Urothelium cell line (cell line): ENCODE measurements at places on chromosomes 12 and 14.

- DNase-seq = no peak
Observed at GRCh38 chr12:93009533-93009932, 80.4 kb upstream of the EEA1 start.

GRCh38 chr12:29694002-29694401 lies 89.7 kb downstream of the TMTC1 start:
- DNase-seq = no peak

- DNase-seq = no peak
Observed at GRCh38 chr14:81737938-81738337, 204.3 kb upstream of the SEL1L start.

DNA sequence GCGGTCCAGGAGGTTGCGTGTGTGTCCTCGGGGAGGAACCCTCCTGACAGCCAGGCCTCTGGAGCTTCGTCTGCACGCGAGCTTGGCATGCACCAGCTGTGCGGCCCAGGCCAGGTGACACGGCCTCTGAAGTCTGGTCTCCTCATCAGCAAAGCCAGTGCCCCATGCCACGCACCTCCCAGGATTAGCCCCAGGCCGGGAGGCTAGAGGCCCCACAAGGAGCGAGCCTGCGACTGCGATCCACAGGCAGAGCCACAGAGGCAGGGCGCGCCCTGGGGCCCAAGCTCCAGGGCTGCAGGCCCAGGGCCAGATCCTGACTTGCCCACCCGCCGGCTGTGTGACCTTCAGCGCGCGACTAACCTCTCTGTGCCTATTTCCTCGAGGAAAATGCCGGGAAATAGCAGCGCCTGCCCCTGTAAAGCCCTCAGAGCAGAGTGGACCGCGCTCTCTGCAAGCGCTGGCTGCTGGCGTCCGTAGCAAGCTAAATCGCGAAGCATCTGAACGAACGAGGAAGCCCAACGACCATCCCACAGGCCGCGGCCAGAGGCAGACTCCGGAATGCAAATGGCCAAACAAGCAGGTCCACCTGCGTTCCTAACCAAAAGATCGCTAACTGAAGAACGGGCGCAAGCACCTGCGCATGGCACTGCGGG lies 492 bp upstream of the BTBD6 start:
- no peak for DNase-seq

- no peak for DNase-seq
Observed at GRCh38 chr12:93341409-93342049, 36.2 kb upstream of the NUDT4 start.

- no peak for DNase-seq
Observed at GRCh38 chr14:58628406-58628805, 9.4 kb upstream of the DACT1 start.

DNA sequence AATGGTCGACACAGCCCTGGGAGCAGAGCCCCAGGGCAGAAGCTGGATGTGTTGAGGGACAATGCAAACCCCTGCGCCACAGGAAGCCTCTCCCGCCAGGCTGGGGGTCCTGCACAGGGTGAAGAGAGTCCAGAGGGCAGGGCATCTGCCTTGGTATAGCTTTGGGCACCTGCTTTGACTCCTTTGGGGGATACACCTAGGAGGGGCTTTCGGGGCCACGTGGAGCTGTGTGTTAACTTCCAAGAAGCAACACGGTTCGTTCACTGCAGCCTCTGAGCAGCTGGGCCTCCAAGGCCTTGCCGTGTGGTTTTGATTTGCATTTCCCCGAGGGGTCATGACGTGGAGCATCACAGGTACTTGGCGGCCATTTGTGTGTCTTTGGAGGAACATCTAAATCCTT lies 5.8 kb upstream of the PUS1 start:
- DNase-seq = no peak

- DNase-seq = no peak
Observed at GRCh38 chr14:69288011-69288771, 28.2 kb downstream of the GALNT16 start.

GRCh38 chr14:50123062-50123461 lies 6.7 kb upstream of the VCPKMT start:
- no peak for DNase-seq

- DNase-seq = no peak
Observed at GRCh38 chr12:130087222-130087621, 75.0 kb upstream of the FZD10 start.

DNA sequence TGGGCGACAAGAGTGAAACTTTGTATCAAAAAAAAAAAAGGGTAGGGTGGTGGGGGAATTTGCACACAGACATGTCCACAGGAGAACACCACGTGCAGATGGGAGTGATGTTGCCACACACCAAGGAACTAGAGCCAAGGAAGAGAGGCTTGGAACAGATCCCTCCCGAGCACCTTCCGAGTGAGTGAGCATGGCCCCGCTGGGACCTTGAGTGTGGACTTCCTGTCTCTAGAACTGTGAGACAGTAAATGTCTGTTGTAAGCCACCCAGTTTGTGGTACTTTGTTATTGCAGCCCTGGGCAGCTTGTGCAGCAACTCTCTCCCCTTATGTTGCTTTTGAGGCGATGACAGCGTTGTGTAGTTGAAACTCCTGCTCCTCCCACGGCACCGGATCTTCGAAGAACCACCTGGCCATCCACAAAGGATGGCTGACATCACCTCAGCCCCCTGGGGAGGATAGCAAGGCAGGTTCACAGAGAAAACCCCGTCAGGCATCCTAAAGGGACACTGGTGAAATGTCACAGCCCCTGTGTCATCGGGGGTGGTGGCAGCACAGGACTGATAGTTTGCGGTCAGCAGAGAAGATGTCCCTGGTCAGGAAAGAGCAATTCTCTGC lies 54.7 kb upstream of the PLEKHG3 start:
- peak; percentile 28 for DNase-seq

- DNase-seq = peak; percentile 34
Observed at GRCh38 chr12:125518074-125518473, 452.8 kb downstream of the AACS start.

- DNase-seq = no peak
Observed at GRCh38 chr12:124915239-124916236, 1.1 kb upstream of the UBC start.

- DNase-seq = no peak
Observed at GRCh38 chr14:58193542-58193941, 6.4 kb upstream of the ACTR10 start.

- no peak for DNase-seq
Observed at GRCh38 chr12:67784831-67785230, 136.3 kb downstream of the DYRK2 start.

- DNase-seq = peak; percentile 63
Observed at GRCh38 chr14:54127526-54127925, 170.9 kb upstream of the BMP4 start.

GRCh38 chr14:49306152-49306751 lies 279.9 kb downstream of the RPS29 start:
- peak; percentile 39 for DNase-seq
